Stimulated activated CD4-positive, alpha-beta T cell treated with anti-CD3 and anti-CD28 coated beads, Interleukin-1b, Interleukin-23, amount 100 ng/mL, for 4 hours (primary cell): ENCODE measurements at places on chromosomes 4 and X.

- no peak for DNase-seq
Observed at GRCh38 chr4:80011636-80012236, 61.3 kb downstream of the ANTXR2 start.

DNA sequence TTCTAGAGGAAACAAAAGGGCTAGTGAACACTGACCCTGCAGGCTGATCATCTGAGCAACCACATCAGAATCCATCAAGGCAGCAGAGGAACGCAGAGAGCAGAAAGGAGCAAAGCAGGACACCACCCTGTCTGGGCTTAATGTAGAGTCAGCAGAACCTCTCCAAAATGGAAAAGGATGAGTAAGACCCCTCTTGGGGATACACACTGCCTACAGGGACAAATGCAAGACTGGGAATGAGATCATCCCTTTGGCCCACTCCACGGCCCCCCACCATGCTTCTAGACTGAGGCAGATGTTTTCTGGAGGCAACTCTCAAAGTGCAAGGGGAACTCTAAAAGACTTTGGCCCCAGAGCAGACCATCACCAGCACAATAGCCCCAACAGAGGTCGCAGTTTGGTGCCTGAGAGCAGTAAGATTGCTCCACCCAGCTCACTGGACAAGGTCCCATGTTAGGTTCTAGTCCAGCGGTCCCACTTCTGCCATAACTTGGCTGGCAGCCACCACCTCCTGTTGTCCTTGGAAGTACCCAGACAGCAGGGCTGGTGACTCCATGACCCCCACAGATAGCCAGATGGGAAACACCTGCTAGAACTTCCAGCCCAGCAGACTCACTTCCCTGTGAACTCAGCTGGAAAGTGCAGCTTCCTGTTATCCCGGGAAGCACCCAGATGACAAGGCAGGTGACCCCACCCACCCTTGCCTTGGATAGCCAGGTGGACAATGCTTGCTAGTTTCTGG is 372.7 kb downstream of the INPP4B start:
- DNase-seq: no peak

- no peak for DNase-seq
Observed at GRCh38 chr4:175435381-175435783, 376.7 kb downstream of the GPM6A start.

DNA sequence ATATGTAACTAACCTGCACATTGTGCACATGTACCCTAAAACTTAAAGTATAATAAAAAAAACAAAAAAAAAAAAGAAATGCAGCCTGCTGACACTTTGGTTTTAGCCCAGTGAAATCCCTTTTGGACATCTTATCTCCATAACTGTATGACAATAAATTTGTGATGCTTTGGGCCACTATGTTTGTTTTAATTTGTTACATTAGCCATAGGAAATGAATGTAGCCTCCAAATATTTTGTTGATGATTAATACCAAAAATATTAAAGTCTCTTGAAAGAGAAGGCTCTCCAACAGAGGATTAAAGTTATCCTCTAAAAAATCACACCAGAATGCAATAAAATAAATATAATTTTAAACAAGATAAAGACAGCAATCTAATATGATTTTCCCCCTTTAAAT is 852.7 kb upstream of the SLIT2 start:
- DNase-seq: no peak

GRCh38 chr4:33467291-33467690 is 2747.1 kb downstream of the PCDH7 start:
- DNase-seq: no peak
